GM23248 (cell line): ENCODE measurements at places on chromosomes 16 and 17. TPM values are rescaled to one million over a fixed set of nuclear protein-coding genes. Genes with fewer than 3 reads are reported as not detected.

- DNase-seq, result no peak
Measured at GRCh38 chr16:17403859-17404545, 66.8 kb downstream of the XYLT1 start.

DNA sequence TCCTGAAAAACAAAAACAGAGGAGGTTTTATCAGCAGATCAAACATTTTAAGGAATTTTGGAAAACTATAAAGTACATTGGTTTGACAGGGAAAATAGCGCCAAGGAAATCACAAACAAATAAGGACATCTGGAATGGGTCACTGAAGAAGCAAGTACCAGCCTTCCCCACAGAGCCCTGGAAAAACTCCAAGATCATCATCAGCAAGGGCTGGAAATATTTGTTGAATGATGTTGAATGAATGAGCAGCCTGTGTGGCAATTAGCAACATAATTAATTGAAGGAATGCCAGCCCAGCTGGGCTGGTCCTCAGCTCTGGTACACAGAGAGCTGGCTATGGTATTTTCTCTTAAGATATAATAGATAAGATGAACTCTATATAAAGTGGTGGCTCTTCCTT is 290.4 kb downstream of the HS3ST3A1 start:
- peak; percentile 90 for DNase-seq

Gene RRAD
- 0.22 and 1.1 TPM in 2 replicates for total RNA-seq

Gene IL17C
- not detected in 2 replicates for total RNA-seq

DNA sequence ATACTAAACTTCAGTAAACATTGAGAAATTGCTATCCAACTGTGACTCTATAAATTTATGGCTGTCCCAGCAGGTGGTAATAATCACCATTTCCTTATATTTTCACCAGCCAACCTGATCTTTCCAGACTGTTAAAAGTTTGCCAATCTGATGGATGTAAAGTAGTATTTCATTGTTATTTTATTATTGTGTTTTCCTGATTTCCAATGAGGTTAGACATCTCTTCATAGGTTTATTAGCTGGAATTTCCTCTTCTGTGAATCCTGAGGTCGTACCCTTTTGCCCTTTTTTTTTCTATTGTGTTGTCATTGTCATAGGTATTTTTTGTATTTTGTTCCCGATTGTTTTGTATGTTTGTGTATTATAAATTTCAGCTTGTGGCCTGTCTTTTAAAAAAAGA is 31.7 kb downstream of the BMERB1 start:
- no peak for DNase-seq

Gene ABCC6
- total RNA-seq, result not detected in 2 replicates

Gene TBC1D3
- not detected in 2 replicates for total RNA-seq

- DNase-seq, result peak; percentile 23
Measured at GRCh38 chr17:69856946-69857345, 218.1 kb upstream of the KCNJ16 start.

GRCh38 chr16:26220894-26221293 is 529.1 kb downstream of the HS3ST4 start:
- DNase-seq, result no peak

Gene HBQ1
- total RNA-seq, result not detected in 2 replicates

Gene TAC4
- not detected in 2 replicates for total RNA-seq

DNA sequence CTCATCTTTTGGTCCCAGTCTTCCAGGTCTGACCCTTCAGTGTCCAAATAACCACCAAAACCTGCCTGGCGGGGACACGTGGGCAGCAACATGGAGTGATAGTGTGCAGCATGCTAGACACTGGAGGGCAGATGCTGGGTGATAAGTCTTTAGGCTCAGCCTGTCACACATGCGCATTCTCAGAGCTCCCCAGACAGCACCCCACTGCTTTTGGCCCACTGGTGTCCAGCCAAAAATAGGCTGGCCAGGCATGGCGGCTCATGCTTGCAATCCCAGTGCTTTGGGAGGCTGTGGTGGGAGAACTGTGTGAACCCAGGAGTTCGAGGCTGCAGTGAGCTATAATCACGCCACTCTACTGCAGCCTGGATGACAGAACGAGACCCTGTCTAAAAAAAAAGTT is 12.3 kb downstream of the GINS2 start:
- no peak for DNase-seq

Gene TPSD1
- not detected in 2 replicates for total RNA-seq

Gene RAB11FIP3
- total RNA-seq, result 27.8 and 33.5 TPM in 2 replicates

Gene RND2
- 0.11 TPM in 1 of 2 replicates, not detected in the other for total RNA-seq

DNA sequence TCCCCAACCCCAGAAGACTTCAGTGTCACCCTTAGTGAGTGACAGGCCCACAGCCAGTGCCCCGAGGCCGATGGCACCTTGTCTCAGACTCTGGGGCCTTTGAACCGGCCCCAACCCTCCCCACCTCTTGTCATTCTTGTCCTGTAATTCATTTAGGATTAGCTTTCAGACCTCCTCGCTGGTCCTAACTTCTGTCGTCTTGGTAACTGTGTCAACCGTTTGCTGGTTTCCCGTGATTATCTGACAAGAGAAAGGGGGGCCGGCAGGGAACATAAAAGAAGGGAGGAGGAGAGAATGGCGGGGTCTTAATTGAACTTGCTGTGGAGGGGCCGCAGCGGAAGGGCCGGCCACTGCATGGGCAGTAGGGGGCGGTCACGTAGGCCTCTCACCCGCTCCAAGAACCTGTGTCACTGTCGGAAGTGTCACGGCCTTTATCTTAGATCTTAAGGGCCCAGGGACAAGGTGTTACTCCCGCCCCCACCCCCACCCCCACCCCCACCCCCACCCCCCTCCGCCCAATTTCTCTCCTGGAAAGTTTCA is 46.5 kb upstream of the GSE1 start:
- no peak for DNase-seq

Gene ZG16B
- total RNA-seq, result not detected in 2 replicates

GRCh38 chr16:55839115-55839514 is 6.2 kb upstream of the CES1 start:
- no peak for DNase-seq

GRCh38 chr16:10987361-10988163 is 43.2 kb downstream of the CLEC16A start:
- no peak for DNase-seq

GRCh38 chr17:81064678-81065475 is 29.9 kb downstream of the BAIAP2 start:
- peak; percentile 88 for DNase-seq

DNA sequence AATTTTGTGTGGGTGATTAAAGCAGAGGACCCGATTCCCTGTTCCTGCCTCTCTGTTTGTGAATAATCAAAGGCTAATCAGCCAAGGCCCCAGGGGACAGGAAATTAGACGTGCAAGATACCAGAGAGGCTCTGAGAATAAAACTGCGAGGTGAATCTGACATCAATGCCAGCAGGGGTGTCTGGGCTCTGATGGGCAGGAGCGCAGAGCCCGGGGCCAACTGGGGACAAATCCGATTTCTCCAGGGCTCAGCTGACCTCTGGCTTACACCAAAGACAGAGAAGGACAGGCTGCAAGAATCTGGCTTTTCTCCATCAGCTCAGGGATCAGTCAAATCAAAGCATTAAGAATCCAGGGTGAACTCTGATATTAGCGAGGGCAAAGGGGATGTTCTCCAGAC is 174.3 kb downstream of the XYLT1 start:
- no peak for DNase-seq

Gene C17orf50
- not detected in 2 replicates for total RNA-seq

DNA sequence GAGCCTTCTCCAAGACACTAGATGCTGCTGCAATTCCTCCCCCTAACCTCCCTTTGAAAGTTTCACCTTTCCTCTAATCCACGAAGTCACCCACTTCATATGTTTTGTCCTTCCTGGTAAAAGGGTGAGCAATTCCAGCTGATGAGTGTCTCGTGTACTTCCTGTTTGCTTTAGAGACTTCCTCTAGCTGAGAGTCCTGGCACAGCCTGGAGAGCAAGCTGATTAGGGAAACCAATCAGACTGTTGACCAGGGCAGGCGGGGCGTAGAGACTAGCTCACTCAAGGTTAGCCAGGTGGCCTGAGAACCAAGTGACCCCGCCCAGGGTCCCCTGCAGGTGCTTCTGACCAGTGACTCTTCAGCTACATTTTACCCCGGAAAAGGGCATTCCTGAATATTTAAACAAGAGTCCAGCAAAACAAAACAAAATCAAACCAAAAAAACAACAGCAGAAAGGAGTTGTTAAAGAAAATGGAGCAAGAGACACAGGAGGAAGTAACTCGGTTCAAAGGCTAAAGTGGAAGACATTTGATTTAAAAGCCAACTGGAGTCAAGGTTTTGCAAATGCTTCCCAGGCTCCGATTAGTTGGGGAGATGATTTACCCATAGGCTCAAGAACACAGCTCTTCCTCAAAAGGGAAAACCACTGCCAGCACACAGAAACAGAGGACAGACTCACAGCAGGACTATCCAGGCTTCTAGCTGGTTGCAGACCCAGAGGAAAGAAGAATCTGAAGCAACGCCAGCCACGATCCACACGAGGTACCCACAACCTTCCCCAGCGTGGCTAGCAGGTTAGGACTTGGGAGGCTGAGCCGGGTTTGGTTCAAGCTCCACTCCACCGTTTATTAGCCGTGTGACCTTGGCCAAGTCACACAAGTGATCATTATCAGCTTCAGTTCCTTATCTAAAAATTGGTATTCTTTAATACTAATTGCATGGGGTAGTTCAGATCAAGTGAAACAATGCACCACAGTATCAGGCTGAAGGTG is 13.4 kb downstream of the HSPB9 start:
- DNase-seq, result peak; percentile 69

DNA sequence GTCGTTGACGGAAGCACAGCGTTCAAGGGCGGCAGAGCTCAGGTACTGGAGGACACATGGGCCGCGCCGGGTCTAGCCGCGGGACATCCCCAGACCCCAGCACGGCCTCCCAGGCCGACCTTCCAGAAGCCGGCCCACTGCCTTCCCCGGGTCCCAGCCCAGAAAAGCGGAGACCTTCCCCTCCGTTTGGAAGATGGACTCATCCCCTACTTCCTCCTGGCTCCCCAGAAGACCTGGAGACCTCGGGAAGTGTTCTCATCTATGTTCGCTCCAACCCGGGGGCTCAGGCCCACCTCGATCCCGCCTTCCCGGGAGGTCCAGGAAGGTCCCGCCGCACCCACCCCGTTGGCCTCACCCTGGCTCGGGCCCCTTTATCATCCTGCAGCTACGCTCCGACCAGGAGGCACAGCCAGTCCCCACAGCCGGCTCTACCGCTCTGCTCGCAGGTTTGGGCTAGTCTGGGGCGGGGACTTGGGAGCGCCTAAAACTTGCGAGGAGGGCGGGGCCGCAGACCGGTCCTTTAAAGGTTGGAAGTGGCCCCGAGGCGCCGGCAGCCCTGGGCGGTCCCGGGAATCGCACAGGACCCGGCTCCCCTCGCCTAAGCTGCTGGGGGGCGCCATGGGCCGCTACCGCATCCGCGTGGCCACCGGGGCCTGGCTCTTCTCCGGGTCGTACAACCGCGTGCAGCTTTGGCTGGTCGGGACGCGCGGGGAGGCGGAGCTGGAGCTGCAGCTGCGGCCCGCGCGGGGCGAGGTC is at the start of gene ALOX12:
Gene ALOX12 (plus strand): TSS at position 550 of the 756 bp plus-strand sequence. CDS start 69 bp downstream, at position 619.
- DNase-seq, result peak; percentile 43

Gene CD300LB
- not detected in 2 replicates for total RNA-seq

- DNase-seq, result no peak
Measured at GRCh38 chr16:84176192-84177053, 10.4 kb downstream of the TAF1C start.

DNA sequence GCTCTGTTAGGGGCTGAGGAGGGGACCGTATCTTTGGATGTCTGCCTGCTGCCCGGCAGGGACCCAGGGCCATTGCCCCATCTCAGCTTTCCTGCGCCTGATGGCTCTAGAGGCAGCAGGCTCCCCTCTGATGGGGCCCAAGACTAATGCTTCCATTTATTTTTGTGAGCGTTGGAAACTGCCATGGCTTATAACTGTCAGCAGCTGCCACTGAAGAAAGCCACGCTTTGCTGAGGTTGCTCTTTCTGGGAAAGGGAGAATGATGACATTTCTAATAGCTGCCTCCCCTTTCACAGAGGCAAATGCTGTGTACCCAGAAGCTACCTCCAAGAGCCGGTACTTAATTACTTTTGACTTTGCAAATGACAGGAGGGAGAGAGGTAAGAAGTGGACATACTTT is 103.8 kb downstream of the HAPSTR1 start:
- no peak for DNase-seq

- peak; percentile 68 for DNase-seq
Measured at GRCh38 chr16:20867585-20867984, 32.6 kb downstream of the DCUN1D3 start.

Gene CLEC3A
- not detected in 2 replicates for total RNA-seq
